ENCODE measurements at places on chromosomes 13 and 19.

DNA sequence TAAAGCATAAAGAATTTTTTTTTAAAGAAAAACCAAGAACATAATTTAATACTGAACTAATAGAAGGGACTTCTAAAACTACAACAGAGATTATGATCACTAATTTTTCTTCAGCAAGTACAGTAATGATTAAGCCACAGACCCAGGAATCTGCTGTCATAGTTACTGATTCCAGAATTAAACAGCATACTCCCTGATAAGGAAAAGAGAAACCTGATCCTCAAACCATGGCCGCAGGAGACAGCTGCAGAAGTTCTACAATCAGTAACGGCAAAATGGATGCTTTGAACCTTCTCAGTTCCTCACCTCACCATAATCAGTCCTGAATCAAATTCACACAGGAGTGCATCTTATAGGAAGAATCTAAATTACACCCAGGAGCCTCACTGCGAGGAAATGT, 939.0 kb upstream of the SLITRK1 start:
- no peak for DNase-seq

DNA sequence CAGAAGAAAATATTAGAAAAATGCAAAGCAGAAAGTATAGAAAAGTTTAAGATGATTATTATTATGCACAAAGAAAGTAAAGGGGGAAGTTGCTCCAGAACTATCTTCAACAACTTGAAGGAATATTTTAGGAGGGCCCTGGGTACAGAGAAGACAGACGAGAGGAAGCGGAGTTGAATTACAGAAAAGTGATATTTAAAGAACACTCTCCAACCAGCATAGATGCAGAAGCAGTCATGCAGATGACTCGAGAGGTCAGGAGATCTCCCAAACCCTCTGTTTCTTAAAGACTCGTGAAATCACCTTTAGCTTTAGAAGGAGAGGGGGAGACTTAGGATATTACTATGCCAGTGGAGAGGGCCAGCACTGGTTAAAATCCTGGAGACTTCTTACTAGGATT, 8.5 kb upstream of the SHISA2 start:
- no peak for DNase-seq

DNA sequence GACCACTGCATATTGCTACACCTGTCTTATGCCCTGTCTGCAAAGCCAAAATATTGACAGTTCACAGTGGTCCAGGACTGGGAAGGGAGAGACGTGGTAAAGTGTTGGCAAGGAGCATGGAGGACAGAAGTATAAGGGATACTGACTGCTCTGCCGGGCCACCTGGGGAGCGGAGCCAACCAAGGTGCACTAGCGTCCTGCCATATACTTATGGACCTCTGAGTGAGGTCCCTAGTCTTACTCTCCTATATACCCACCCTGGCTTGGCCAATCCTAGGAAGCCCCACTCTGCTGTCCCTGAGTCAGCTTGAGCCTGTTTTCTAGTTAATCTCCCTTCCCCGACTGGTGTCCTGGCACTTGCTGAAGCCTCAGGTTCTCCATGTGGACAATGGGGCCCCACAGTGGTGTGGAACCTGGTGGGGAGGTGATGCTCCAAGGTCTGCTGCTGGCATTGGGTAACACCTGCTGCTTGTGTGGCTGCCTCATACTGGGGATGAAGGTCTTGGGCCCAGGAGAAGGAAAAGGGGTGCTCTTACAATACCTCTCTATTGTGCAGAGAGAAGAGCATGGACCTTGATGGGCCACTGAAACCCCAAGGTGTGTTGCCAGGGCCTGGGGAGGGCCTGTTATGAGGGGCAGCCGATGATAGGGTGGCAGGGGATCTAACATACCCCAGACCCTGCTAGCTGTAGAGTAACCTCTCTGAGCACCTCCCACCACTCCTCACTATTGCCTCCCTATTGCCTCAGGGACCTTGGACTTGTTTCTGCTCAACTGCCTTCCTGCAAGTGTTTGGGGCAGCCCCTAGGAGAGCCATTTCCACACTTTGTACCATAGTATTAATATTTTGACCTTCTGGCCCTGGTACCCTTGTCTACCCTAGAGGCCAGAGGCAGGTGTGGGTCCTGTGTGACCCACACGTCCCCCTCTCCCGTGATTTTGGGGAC, 6.7 kb upstream of the TRIM28 start:
- no peak for DNase-seq

- DNase-seq, result no peak
Observed at GRCh38 chr13:36192166-36192565, 22.2 kb downstream of the SOHLH2 start.

DNA sequence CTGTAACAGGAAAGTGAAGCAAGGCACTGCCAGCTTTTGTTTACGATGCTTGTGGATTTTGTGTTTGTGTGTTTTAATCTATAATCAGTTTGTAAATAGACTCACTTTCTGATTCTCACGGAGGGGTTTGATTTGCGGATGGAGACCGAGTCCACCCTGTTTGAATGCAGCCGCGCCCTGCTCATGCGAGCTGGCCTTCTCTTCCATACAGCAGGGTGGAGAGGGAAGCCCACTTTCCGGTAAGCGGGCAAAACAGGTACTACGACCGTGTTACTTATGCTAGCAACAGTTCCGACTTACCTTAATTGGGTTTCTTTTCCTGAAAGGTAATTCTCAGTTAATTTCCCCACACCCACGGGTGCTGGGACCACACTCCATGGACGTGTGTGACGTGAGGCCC, 33.1 kb downstream of the ADPRHL1 start:
- no peak for DNase-seq

DNA sequence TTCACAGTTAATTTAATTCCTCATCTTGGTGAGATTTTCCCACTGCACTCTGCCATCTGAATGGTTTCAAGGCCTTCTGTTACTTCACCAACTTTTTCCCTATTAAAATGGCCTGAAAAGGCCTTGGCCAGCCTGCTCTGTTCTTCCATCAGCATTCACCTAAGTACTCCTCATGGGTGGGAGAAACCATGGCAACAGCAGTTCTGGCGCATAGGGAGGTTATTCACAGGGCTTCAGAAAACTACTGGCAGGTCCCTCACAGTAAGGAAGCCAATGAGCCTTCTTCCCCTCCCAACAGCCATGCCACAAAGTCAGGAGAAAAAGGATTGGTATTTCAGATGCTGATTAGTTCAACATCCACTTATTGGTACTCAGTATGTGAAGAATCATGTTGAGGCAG, 17.2 kb upstream of the GJB2 start:
- DNase-seq, result no peak

DNA sequence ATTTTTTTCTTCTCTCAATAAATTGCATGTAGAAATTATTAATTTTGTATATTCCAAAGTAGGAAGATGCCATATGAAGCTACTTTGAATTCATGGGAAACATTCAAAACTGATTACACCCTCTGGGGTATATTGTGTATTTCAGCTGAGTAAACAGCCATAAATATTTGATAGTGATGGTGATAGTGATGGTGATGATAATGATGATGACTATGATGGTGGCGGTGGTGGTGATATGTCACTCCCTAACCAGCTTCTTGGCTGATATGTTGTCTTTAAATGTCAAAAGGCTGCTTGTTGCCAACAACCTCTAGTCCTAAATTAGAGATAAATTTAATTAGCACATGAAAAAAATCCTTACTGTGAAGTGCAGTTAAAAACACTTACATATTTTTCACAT, 102.0 kb downstream of the LRCH1 start:
- DNase-seq, result no peak

- DNase-seq, result no peak
Observed at GRCh38 chr13:86918682-86919081, 752.5 kb upstream of the SLITRK5 start.

GRCh38 chr19:54477650-54478049, 4.6 kb upstream of the CDC42EP5 start:
- DNase-seq, result no peak

DNA sequence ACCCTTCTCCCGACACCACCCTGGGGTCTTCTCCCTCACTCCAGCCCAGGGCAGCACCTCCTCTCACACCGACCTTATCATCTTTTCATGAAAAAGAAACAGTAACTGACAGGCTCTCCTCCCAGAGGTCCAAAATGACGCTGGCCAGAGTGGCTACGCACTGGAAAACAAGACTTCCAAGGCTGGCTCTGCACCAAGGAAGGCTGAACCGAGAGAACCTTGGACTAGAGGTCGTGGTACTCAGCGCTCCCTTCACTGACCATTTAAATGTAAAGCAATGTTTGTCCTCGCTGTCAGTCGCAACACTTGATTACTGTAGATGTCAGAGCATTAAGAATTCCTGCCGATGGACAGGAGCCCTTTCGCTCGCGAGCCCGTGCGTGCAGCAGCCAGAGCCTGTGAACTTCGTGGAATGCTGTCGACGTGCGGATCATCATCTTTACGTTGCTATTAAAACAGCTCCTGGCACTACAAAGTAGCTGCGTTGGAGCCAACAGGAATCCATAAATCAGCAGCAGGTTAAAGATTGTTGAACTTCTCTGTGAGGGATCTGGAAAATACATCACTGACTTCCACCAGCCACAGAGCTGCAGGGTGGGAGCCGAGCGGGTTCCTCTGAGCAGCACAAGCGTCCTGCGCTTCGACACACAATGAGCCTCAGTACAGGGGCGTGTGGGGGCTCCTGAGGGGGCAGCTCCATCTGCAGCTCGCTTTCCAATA, 125.5 kb upstream of the MCF2L start:
- no peak for DNase-seq

DNA sequence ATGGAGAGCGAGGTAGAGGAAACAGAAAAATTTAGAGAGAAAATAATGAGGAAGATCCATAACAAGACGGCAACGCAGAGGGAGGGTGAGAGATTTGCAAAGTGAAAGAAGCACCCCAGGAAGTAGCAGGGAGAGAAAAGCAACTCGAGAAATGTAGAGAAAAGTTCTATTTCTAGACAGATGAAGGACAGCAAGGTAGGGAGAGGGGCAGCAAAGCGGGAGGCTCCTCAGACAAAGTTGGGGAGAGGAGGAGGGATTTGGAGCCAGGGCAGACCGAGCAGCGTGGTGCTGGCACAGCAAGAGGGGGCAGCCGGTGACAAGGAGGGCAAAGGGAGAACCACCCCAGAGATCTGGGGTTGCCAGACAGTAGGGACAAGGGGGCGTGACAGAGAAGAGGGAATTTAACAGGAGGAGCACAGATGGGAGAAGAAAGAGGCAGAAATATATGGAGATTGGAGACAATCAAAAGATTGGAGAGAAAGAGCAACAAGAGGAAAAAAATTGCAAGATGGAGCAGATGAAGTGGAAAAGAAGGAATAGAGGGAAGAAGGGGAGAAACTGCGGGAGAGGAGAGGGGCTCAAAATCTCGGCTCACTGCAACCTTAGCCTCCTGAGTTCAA, 989 bp downstream of the ZNF766 start:
- DNase-seq, result no peak

DNA sequence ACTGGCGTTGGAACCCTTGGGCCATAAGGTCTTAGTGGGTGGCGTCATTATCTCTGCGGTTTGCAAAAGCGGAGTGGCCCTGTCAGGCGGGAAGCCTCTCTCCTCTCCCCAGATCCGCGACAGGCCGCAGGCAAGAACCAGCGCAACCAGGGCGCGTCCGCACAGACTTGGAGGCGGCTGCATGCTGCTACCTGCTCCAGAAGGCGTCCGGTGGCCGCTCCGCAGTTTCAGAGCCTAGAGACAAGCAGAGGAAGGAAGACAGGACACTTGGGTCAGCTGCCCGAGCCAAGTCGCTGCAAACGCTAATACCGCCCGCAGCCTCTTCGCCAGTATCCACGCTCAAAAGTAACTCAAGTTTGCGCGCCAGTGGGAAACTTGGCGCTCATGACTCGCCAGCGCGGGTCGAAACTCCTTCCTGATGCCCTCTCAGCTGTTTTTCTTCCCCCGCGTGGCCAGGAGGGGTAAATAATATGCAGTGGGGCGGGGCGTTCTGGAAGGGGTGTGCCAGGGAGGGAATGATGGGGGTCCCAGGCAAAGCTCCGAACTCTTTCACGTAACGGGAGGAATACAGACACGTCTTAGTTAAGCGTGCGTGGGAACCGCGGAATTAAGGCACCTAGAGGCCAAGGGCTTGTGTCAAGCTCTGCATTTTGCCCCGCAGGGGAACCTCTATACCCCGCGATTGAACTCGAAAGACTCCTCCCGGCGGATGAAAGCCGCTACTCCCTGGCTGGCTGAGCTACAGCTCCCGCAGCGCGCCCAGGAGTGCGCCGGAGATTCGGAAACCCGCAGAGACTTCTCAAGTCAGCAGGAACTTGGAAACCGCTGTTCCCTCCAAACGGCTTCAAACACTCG, at the start of gene EDNRB:
Gene EDNRB, minus strand, starts transcription at position 441 of the 855 bp plus-strand sequence. Its CDS starts 258 bp downstream, at position 183.
- DNase-seq, result no peak

GRCh38 chr19:33295621-33296487, 6.5 kb downstream of the CEBPA start:
- no peak for DNase-seq

- no peak for DNase-seq
Observed at GRCh38 chr19:50896591-50897190, 14.5 kb downstream of the KLK4 start.

DNA sequence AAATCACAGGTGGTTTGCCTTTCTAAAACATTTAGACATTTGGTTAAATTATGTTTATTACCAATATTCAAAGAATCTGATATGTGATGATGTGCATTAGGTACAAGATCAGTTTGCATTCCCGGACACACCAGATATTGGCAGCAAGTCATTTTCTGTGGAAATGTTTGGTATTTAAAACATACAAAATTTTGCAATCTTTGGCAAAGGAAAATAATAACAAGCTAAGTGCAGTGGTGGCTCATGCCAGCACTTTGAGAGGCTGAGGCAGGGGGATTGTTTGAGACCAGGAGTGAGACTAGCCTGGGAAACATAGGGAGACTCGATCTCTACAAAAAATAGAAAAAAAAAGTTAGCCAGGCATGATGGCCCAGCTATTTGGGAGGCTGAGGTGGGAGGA, 29.1 kb upstream of the TSC22D1 start:
- no peak for DNase-seq

DNA sequence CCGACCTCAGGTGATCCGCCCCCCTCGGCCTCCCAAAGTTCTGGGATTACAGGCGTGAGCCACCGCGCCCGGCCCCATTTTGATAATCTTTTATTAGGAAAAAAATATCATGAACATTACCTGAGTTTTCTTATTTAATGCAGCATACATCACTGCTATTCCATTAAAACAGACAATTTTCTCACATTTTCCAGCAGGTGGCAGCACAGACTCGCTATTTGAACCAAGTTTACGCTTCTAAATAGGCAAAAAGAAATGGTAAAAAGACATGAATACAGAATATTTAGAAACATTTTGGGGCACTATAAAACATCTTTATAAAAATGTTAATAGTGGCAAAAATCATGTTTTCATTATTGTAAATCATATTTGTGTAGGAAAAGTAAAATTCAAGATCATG, 903.1 kb downstream of the SLITRK6 start:
- DNase-seq, result peak; percentile 34

GRCh38 chr13:26026211-26026610, 25.6 kb downstream of the SHISA2 start:
- peak; percentile 25 for DNase-seq

- DNase-seq, result no peak
Observed at GRCh38 chr19:5672708-5673459, 7.4 kb downstream of the MICOS13 start.

GRCh38 chr13:28537171-28537570, 42.2 kb upstream of the FLT1 start:
- DNase-seq, result no peak

- no peak for DNase-seq
Observed at GRCh38 chr13:97142452-97142851, 79.7 kb upstream of the MBNL2 start.

- no peak for DNase-seq
Observed at GRCh38 chr19:54047616-54048015, 16.1 kb downstream of the VSTM1 start.

Measured in NCI-H1092 (cell line).